ENCODE measurements at places on chromosomes 7 and 10. TPM values are rescaled to one million over a fixed set of nuclear protein-coding genes. Genes with fewer than 3 reads are reported as not detected.

GRCh38 chr7:69398986-69399385, 199.3 kb upstream of the AUTS2 start:
- DNase-seq = no peak

Gene AQP1
- total RNA-seq = 213 TPM

- DNase-seq = no peak
These were observed 661.1 kb upstream of the ANKRD30A start for GRCh38 chr10:36464291-36464690.

DNA sequence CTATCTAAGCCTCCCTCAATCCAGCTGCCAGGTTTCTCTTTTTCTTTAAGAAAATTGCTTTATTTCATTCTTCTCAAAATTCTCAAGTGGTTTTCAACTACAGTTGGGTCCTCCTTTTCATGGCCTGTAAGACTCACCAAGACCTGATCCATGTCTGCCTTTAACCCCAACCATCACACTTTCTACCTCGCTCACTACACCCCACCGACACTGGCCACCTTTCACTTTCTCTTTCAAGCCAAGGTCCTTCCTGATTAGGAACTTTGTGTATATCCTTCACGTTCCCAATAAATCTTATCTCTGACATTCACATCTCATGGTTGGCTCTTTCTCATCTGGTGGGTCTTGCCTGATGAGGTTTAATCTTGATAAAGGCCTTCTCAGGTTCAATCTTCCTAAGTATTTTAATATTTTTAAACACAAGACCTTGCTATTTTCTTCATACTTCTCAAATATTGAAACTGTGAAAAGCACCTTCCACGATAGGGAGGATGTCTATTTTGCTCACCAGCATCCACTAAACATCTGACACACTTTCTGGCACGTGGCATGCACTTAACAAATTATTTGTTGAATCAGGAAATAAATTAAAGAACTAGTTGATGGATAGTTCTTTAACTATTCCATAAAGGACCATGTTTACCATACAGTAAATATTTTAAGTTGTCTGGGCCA, 624.8 kb downstream of the GRID1 start:
- DNase-seq = no peak

DNA sequence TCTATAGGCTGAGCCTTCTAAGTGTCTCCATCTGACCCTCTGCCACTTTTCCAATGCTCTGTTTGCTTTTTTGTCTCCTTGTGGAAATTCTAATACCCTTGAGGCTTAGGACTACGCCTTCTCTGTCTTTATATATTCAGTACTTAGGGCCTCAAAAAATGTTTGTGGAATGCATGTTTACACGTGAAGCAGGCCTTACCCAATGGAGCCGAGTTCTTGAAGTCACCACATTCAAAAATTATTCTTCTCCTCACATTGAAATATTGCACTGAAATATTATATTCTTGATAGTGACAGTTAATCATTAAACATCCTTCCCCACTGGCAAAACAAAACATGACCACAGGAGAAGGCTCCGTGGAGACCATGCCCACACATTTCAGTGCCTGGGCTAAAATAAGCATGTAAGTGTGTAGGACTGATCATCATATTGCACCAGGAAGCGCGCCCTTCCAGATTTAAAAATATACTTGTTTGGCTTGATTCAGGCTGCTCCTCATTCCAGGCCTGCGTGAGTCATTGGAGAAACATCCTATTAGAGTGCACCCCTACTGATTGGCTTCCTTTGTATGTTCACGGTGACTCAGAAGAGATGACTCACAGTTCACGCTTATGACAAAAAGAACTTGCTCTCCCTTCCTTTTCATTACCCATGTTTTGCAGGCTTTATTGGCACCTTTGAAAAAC, 307.4 kb upstream of the AOAH start:
- peak; percentile 92 for DNase-seq

- DNase-seq = no peak
These were observed 20.5 kb downstream of the MMRN2 start for GRCh38 chr10:86936661-86937501.

DNA sequence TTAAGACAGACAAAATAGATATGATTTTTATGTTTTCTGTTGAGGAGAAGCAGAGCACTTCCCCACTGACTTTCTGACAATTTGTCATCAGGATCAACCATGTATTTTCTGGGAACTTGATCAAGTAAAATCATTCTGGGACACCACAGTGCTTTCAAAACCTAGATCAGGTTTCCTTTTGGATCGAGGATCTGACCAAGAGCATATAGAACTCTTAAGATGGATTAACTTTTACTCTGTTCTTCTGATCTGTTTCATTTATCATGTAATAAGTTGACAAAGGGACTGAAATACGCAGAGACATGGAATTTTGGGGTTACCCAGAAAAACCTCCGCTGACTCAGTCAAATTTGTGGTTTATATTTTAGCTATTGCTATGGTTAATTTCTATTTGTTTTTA, 136.0 kb upstream of the WNT16 start:
- DNase-seq = no peak

DNA sequence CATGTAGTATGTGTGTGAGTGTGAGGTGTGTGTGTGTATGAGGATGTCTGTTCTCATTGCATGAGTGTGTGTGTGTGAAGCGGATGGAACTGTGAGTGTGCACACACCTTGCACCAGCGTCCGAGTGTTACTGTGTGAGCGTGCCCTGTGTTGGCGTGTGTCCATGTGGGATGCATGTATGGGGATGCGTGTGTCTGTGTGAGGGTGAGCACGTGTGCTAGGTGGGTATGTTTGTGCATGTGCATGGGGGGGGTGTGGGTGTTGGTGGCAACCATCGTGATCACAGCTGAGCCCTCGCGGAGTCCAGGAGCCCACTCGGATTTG, 6.4 kb downstream of the KNDC1 start:
- DNase-seq = no peak

DNA sequence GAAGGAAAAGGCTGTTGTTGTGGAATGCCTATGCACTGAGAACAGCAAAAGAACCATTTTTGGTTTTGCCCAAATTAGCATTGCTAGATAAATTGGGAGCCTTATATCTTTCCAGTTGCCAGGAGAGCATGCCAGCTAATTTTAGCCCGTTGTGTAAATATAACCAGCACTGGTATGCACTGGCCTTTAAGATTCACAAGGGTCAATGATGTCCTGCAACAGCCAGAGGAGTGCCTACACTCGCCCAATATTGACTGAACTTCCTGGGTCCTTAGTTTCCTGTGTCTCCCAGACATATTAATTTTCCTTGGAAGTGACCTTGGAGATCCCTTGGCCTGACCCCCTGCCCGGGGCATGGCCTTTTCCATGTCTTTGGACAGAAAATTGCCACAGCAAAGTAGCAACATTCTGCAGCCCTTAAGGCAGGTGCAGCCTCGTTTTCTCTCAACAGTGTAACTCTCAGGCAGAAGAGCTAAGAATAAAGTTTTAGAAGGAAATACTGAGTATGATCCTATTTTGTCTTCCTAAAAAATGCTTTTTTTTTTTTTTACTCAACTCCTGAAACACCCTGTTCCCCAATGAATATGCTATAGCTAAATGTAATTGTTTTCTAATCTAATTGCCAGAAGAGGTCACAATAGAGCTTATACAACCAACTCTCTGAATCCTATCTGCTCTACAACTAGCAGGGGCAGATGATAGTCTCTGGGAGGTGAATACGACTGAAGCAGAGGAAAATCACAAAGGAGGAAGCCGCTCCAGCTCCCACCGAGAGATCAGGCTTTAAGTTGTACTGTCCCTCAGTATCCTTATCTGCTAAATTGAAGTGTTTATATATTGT, 131.9 kb upstream of the PCGF5 start:
- DNase-seq = no peak

GRCh38 chr10:11300563-11300962, 282.9 kb downstream of the CELF2 start:
- no peak for DNase-seq

Gene GPC2
- 3.6 TPM for total RNA-seq

Gene ETV1
- total RNA-seq = 3.2 TPM

DNA sequence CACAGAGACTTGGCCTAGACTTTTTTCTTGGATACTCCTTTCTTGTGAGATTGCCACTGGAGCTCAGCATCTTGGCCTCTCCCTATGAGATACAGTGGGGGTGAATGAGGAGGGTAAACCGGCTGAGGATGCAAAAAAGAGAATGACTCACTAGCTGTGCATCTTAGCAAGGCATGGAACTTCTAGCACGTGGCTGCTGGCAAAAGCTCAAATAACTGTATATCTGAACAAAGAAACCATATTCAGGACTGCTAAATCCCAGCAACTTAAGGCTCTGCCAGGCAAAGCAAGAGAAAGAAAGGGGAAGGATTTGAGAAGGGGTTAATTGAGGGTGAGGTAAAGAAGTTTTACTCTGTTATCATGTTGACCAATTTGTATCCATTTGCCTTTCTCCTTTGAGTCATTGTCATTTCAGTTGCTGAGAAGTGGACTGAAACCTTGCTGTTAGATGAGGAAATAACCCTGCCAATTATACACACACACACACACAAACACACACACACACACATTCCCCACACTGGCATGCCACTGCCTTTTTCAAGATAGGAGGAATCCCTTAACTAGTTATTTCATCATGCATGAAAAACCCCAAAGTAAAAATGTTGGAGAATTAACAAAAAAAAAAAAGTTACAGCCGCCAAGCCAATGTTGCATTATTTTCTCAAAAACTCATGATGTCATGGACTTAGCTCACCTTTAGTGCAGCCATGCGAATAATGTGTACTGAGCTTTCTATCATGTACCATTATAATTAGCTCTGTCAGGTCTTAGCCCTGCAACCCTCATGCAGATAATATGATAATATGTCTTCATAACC, 997.3 kb downstream of the LRMDA start:
- DNase-seq = no peak

DNA sequence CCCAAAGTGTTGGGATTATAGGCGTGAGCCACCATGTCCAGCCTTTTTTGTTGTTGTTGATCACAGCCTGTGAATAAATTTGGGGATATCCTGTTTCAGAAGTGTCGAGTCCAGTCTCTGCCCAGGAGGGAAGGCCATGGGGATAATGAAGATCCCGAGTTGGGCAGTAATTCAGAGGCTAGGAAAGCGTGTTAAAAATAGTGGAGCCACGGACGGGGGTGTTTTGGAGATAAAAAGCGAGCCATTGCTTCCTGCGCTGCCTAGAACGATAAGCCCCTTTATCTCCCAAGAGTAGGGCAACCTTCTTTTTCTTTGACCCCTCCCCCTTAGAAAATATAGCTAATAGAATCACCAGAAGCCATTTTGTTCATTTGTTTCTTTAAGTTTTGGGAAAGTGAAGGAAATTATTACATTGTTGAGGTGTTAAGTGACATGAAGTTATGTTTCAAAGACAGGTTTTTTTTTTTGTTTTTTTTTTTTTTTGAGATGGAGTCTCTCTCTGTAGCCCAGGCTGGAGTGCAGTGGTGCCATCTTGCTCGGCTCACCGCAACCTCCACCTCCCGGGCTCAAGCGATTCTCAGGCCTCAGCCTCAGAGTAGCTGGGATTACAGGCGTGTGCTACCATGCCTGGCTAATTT, 43.3 kb downstream of the IL15RA start:
- DNase-seq = no peak

GRCh38 chr7:69800495-69800894, 202.2 kb downstream of the AUTS2 start:
- no peak for DNase-seq

Gene HSPA12A
- 13.2 TPM for total RNA-seq

DNA sequence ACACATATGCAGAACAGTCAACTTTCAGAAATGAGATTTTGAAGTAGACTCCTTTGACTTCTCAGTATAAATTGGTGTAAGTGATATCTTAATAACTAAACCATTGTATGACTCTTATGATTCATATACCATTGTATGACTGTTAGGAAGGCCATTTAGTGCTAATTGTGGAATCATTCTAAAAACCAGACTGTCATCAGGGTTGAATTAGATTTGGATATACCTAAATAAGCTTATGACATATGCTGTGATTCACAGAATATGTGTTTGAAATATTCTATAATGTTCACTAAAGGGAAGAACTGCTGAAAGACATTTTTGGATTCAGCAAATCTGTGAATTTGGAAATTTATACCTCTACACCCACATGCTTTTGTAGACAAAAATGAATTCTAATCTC, 438.1 kb downstream of the MDFIC start:
- no peak for DNase-seq

DNA sequence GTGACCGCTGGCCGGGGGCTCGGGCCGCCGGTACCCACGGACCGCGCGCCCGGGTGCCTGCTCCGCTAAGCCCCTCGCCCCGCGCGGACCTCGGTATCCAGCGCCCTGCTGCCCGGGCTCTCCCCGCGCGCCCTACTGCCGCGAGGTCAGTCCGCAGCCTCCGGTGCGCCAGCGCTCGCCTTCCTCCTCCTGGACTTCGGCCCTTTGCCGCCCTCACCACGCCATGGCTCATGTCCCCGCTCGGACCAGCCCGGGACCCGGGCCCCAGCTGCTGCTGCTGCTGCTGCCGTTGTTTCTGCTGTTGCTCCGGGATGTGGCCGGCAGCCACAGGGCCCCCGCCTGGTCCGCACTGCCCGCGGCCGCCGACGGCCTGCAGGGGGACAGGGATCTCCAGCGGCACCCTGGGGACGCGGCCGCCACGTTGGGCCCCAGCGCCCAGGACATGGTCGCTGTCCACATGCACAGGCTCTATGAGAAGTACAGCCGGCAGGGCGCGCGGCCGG, 483 bp downstream of the GDF10 start:
- DNase-seq = no peak

Gene RPEL1
- total RNA-seq = not detected

DNA sequence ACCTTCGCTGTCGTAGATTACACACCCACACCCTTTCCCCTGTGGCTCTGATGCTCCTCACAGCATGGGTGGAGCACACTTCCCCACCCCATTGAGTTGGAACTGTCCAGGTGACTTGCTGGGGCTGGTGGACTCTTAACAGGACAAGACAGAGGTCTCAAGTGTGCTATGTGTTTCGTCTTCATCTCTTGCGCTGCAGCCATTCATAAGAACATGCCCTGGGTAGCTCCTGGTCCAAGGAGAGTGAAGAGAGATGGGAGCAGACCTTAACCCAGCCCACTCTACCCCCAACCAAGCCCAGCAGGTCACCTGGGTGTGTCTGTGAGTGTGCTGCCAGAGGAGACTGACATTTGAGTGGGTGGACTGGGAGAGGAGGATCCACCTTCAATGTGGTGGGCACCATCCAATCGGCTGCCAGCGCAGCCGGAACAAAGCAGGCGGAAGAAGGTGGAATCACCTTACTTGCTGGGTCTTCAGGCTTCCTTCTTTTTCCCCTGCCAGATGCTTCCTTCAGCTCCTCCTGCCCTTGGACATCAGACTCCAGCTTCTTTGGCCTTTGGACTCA, 112.4 kb downstream of the HTR5A start:
- no peak for DNase-seq

DNA sequence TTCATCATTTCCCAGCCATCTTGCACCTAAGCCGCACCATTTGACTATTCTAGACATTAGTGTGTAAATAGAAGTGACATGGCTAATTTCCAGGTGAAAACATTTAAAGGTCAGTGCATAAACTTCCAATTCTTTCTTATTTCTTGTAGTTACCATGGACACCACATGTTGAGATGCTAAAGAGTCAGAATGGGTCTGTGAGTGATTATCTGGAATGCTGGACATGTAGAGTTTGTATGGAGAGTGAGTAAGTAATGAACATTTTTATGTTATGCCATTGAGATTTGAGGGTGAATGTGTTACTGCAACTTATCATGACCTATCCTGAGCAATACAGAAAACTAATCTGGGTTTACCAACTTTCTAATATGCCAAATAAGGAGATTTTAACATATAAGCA, 60.4 kb downstream of the MEOX2 start:
- no peak for DNase-seq
